ENCODE measurements at places on chromosomes 2 and 18. TPM values are rescaled to one million over a fixed set of nuclear protein-coding genes. Genes with fewer than 3 reads are reported as not detected.

- no peak for DNase-seq
These were observed 370.0 kb downstream of the TGIF1 start for GRCh38 chr18:3819961-3820360.

BOLA3 gene
- polyA plus RNA-seq, result 44.7 TPM

TMEM169 gene
- not detected for polyA plus RNA-seq

PLA2R1 gene
- polyA plus RNA-seq, result 31.3 TPM

Measured in aorta (tissue), 5 donors.